NCI-H69 (cell line): ENCODE measurements at places on chromosomes 1 and 21.
A peak's percentile ranks its signal among the peaks of the same experiment; 100 is the strongest.

- DNase-seq: no peak
Observed at GRCh38 chr1:19769211-19769932, 30.3 kb downstream of the TMCO4 start.

DNA sequence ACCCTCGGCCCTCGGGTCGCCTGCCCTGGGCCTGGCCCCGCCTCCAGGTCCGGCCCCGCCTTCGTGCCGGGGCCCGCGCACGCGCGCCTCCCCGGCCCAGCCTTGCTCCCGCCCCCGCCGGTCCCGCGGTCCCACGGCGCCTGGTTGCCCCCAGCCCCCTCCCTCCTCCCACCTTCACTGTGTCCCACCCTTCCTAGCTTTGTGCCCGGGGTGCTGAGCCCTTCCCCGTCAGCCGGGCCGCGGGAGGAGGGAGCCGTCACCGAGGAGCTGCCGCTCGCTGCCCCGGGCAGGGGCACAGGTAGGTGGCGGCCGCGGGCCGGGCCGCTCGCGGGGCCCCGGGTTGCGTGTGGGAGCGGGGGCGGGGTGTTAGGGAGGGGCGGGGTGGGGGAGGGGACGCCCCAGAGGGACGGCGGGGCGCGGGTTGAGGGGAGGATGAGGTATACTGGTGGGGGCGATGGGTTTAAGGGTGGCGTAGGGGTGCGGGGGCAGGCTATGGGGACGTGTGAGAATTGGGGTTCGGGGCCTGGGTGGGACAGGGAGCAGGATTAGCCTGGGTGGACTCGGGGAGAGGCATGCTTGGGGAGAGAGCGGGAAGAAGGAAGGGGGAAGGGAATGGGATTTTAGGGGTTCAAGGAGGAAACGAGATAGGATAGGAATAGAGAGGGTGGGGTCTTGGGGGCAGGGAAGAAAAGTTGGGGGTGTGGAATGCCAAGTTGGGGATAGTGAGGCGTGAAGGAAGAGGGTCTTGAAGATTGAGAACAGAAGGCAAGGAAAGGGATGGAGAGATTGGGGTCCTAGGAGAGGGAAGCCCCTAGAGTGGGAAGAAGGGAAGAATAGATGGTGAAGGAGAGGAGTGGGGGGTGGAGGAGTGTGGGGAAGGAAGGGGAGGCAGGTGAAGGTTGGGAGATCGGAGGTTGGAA, at the start of gene LRRC42:
TSS of gene LRRC42 (plus strand) at position 99 of the 920 bp plus-strand sequence. CDS start 5,650 bp downstream, outside the sequence.
- no peak for DNase-seq

GRCh38 chr1:114648503-114648902, 21.3 kb downstream of the DENND2C start:
- DNase-seq: no peak

GRCh38 chr21:43817157-43818086, 28.0 kb downstream of the RRP1 start:
- no peak for DNase-seq

DNA sequence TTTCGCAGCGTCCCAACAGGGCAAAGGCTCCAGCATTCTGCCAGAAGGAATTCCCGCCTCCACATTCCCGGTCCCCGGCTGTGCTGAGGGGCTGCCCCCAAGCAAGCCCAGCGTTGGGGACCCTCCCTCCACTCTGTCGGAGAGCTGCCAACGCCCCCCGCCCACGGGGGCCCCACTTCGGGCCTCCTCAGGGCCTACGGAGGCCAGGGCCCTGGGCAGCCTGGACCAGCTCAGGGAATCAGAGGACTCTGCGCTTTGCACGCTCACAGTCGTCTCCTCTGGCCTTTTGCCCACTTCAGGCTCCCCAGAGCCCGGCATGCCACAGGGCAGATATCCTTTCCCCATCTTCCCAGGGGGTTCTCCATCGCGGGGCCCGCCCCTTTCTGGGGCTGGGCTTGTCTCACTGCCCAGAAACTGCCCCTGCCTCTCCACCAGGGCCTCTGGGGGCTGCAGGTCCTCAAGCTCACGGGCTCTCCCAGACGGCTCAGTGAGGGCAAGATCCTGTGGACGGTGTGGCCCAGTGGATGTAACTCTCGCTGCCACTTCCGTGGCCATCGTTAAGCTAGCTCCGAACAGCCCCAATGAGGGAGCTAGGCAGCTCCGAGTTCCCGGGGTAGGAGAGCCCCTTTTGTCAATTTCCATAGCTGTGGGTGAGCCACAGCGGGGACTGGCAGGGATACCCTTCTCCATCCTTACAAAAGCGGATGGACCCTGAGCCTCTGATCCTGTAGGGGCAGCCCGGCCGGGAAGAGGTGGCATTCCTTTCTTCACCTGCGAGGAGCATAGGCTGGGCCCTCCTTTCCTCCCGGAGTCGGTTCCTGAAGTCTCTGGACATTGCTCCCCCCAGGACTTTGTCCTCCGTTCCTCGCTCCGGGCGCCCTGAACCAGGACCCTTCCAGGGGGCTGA, 2.8 kb downstream of the ITPKB start:
- DNase-seq: peak; percentile 49

- DNase-seq: peak; percentile 67
Observed at GRCh38 chr1:28602536-28603439, 10.7 kb downstream of the RAB42 start.

GRCh38 chr1:36728846-36729245, 246.1 kb upstream of the CSF3R start:
- peak; percentile 44 for DNase-seq

GRCh38 chr1:94280541-94280940, 43.2 kb upstream of the ARHGAP29 start:
- DNase-seq: no peak

GRCh38 chr1:202291961-202292712, 49.6 kb downstream of the UBE2T start:
- peak; percentile 76 for DNase-seq

DNA sequence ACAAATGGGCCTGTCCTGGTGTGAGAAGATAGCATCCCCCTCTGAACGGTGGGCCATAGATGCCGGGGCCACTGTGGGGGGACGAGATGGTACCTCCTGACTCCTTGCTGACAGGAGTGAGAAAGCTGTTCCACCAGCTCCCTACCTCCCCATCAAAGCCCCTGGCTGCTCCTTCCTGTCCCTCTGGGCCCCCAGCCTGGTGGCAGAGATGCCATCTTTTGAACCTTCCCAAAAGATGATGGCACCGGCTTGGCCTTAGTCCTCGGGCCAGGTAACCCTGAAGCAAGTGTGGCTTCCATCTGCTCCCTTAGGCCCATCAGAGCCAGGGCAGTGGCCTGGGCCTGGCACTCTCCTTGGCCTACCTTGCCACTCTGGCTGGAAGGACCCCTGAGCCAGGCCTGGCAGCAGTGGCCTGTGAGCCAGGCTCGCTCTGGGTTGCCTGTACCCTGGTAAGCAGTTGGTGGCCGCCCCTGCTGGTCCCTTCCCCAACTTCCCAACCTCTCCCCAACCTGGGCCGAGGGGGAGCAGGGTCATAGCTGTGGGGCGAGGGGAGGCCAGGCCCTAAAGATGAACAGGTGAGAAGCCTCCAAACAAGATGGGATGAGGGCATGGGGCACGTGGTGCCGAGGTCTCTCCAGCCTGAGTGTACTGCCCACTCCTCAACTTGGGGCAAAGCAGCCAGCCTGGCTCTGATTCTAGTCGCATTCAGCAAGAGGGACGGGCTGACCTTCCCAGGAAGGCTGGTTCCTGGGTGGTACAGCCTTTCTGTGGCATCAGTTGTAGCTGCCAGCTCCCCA, 34.7 kb downstream of the ZBTB17 start:
- no peak for DNase-seq
